ENCODE measurements at places on chromosomes 11 and 22. TPM values are rescaled to one million over a fixed set of nuclear protein-coding genes. Genes with fewer than 3 reads are reported as not detected.

CPT1A gene
- 9.5 TPM for total RNA-seq

- DNase-seq: peak; percentile 46
Measured at GRCh38 chr11:108253176-108253575, 30.3 kb downstream of the ATM start.

ANGPTL5 gene
- not detected for total RNA-seq

DNA sequence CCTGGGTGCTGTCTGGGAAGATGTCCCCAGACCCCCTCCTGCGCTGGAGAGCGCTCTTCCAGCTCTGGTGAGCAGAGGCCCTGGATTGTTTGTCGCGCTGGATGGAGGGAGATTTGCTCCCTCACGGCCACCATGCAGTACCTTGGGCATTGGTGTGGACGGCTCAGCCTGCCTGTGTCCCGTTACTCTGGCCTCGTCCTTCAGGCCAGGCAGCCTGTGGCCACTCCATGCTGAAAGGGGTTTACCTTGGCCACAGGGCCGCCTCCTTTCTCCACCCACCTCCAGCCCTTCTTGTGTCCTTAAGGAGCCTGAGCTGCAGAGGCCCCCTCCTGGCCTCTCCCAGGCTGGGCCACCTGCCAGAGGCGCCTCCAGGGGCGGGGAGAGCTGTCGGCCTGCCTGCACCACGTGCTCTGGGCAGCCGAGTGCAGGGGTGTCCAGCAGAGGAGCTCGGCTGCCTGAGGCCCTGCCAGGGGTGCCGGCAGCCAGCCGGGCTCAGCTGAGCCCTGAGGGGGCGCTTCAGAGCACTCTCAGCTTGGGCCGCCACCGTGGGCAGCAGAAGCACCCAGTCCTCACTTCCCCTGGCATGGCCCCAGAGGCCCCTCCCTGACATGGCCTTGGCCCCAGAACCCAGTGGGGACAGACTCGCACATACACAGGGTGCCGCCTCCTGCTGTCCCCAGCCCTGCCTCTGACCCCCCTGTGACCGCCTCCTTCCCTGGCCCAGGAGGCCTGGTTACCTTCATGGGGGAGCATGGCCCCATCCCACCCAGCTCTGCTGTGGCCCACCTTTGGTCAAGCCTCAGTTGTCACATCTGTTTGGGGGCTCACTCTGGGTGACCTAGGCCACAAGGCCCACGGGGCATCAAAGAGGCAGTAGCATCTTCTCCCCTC is 3.4 kb downstream of the CCND1 start:
- DNase-seq: no peak

PHLDA2 gene
- 0.61 TPM for total RNA-seq

P4HA3 gene
- not detected for total RNA-seq

DNA sequence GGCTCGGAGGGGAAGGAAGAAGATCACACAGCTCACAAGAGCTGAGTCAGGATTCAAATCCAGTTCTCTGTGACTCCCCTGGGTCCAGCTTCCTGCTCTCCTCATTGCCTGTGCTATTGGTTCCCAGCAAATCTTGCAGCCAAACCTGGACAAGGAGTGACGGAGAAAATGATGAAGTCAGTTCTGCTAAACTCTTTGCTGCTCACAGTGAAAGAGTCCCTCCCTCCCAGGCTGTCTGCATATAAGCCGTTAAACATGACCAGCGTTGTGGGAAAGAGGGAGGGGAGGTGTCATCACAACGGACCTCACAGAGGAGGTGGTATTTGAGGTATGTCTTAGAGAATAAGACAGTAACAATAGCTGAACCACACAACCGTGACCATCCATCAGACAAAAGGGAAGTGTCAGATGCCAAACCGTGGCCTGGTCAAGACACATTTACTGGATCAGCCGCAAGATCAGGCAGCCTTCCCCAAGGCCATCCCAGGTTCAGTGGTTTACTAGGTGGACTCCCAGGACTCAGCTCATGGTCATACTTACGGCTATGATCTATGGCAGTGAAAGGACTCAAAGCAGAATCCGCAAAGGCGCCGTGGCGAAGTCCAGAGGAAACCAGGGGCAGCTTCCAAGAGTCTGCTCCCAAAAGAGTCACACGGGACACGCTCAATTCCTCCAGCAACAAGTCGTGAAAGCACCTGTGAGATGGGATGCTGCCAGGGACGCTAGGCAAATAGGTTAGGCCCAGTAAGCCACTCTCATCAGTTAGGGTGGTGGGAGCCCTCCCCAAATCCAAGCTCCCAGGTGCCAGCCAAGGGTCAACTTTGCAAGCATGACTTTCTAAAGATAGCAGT is 2.8 kb upstream of the CYTH4 start:
- no peak for DNase-seq

GRCh38 chr22:49102367-49102766 is 725.3 kb downstream of the BRD1 start:
- no peak for DNase-seq

DNA sequence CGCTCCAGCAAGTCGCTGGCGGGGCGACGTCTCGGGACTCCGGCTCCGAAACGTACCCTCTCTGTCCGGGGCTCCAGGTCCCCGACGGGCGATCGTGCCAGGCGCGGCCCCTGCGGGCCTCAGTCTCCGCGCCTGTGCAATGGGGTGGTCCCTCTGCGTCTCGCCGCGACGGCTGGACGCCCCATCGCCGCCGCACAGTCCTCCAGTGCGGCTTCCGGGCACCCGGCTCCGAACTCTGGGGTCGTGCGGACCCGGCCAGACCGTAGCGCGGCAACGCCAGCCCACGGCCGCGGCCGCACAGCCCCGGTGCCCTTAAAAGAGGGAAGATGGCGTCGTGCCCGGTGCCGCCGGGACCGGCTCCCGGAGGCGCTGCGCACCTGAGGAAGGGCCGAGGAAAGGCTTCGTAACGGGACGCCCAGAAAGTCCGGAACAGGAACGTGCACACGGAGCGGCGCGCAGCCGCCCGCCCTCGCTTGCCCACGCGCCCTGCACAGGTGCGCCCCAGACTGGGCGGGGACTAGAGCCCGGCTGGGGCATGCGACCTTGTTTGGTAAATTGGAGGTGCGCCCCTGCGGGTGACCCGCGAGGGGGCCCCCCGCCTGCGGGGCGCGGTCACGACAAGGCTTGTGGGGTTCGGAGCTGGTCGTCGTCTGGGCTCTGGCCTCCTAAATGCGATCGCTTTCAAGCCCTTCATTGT is 525 bp downstream of the BIK start:
- DNase-seq: peak; percentile 72

GRCh38 chr22:47929073-47929472 is 1166.6 kb downstream of the TBC1D22A start:
- DNase-seq: no peak

DNA sequence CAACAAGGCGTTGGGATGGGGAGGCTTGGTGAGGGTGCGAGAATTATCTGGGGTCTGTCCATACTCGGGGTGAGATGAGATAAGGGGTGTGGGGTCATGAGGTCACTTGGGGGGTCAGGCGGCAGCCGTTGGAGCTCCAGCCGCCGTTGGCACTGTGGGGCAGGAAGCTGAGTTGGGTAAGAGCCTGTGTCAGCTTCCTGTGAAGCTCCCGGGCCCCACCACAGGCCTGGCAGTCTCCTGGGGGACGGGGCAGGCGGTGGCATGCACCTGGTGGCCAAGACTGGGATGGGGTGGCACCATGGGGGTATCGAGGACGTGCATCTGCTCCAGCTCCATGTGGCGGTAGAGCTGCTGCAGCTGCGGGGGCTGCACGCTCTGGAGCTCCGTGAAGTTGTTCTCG is 7.1 kb upstream of the MYBPC3 start:
- DNase-seq: no peak

GRCh38 chr11:132318421-132319157 is 948.2 kb downstream of the NTM start:
- no peak for DNase-seq

C22orf31 gene
- not detected for total RNA-seq

GRCh38 chr11:69306821-69307220 is 12.9 kb downstream of the MYEOV start:
- DNase-seq: no peak

- DNase-seq: no peak
Measured at GRCh38 chr11:68689737-68690625, 5.6 kb downstream of the GAL start.

- no peak for DNase-seq
Measured at GRCh38 chr11:70502677-70503467, 104.5 kb downstream of the CTTN start.

- no peak for DNase-seq
Measured at GRCh38 chr11:74380746-74381439, 17.3 kb downstream of the PGM2L1 start.

DNA sequence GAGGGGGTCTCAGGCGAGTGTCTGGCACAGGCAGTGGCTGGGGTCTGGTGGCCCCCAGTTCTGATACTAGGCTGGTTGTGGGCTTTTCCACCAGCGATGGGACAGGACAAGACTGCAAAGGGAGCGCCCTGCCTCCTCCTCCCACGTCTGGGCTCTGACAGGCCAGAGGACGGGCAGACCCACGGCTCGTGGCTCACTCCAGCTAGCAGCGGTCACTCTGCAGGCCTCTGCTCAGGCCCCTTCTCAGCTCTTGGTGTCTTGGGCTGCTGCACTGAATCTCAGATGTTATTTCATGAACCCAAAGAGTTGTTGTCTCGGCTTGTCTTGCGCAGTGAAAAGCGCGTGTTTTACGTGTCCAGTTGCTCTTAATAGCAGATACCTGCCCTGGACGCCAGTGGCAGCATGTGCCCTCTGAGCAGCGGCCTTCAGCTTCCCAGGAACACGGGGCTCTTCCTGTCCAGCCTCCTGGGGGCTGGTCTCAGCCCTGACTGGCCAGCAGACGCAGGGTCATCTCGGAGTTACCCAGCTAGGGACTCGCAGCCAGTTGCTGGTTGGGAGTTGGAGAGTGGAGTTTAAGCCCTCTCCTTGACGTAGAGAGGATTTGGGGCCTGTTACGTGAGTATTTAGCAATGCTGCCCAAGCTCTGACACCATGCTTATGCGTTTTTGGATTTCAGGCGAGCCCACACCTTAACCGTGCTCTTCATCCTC is 9.6 kb downstream of the PTDSS2 start:
- no peak for DNase-seq

- DNase-seq: no peak
Measured at GRCh38 chr22:36744413-36744765, 31.5 kb downstream of the IFT27 start.

GRCh38 chr11:66971488-66971887 is 3.6 kb upstream of the C11orf86 start:
- DNase-seq: no peak

- no peak for DNase-seq
Measured at GRCh38 chr22:33923660-33924246, 3.5 kb upstream of the LARGE1 start.

MISFA gene
- total RNA-seq: not detected

MTCH2 gene
- total RNA-seq: 16.4 TPM

WNT11 gene
- total RNA-seq: 12.3 TPM

H19 gene
- not detected for total RNA-seq

DNA sequence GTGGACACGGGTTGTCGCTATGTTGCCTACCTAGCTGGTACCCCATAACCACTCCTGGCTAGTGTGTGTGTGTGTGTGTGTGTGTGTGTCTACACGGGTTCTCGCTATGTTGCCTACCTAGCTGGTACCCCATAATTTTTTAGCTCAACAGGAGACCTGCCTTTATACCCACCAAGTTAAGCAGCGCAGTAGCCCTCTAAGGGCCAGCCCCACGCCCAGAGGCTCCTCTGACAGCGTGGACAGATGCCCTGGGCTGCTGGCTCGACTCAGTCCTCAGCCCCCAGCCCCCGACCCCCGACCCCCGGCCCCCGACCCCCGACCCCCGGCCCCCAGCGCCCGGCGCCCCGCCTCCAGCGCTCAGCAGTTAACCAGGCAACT is 351 bp upstream of the AKIP1 start:
- no peak for DNase-seq

GRCh38 chr11:112745973-112746372 is 215.2 kb upstream of the NCAM1 start:
- DNase-seq: no peak

KRTAP5-7 gene
- total RNA-seq: not detected

GATD1 gene
- 21.2 TPM for total RNA-seq

FGF4 gene
- total RNA-seq: not detected

UPK3A gene
- total RNA-seq: not detected

DNA sequence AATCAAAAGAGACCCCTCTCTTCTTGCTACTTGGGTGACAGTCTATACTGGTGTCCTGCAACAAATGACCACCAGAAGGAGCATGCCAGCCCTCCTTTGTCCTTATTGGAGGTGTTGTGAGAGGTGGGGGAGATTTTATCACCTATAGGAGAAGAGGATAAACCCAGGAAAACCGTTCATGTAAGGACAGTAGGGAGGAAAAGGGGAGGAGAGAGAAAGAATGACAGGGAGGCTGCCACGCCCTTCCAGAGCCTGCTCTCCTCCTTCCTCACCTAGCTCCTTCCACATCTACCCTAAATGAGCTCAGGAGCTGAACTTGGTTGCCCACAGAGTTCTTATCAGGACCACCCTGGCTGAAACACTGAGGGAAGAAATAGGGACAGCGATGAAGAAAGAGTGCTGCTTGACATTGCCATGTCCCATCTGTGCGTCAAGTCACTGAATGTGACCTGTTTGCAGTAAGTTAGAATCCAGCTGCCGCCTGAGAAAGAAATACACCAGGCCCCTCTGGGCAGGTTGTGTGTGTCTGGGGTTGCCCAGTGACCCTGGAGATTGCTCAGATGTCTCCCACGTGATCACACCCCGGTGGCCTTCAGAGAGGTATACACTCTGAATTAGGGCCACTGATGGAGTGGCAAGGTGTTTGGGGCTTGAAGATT is 40.4 kb upstream of the ETS1 start:
- DNase-seq: peak; percentile 66

LRRC74B gene
- total RNA-seq: not detected

- no peak for DNase-seq
Measured at GRCh38 chr11:103924166-103925013, 112.0 kb upstream of the DDI1 start.
